ENCODE measurements at places on chromosomes 2 and 18.
A peak's percentile ranks its signal among the peaks of the same experiment; 100 is the strongest.

DNA sequence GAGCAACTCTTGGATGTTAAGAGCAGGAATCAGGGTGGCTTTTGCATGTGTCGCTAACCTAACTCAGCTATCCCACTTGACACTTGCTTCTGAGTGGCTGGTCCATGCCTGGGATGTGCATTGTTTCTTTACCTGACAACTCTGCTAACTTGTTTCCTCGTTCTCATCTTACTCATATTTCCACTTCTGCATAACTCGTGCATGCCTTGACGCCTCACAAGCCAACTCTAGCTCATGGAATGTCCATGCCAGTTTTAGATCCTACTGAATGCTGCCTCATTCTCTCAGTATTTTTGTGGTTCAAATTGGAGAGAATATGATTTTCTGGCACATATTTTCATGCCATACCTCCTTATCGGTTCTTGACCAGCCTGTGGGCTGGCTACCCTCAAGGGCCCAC, 52.5 kb downstream of the CDCA7 start:
- no peak for DNase-seq

GRCh38 chr2:171554991-171555615, 32.8 kb downstream of the CYBRD1 start:
- DNase-seq, result peak; percentile 25

DNA sequence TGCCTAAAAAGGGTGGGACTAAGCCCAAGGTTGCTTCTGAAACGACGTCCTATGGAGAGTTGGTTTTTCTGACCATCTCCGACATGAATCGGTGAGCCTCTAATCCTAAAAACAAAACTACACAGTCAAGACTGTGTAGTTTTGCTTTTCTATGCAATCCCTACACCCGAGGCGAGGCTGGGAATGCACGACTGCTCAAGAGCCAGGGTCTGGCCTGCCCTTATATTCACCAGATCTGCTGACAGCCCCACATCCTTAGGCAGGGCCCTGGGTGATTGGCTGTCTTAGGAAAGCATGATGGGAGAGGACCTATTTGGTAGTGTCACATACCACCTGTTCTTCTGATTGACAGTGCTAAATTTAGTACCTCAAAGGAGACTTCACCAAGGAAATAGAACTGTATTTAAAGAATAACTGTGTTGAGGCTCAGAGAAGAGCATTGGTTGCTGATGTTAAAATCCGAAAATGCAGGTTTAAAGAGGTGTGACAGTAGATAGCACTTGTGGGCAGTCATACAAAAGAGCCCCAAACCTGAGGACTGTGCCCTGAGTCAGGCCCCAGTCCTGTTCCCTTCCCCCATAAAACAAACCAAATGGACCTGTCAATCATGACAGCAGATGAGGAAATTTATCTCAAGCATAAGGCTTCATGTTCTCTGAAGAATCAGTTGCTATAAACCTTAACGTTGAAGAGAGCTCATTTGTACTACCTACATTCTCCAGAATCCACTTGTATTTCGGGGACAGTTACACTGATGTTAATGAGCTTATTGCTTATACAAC, at the start of gene TTN:
Gene TTN, minus strand, starts transcription at position 197 of the 782 bp plus-strand sequence. CDS start 2,781 bp downstream, outside the sequence.
- no peak for DNase-seq

- DNase-seq, result no peak
Observed at GRCh38 chr2:227696990-227697679, 20.7 kb downstream of the SLC19A3 start.

DNA sequence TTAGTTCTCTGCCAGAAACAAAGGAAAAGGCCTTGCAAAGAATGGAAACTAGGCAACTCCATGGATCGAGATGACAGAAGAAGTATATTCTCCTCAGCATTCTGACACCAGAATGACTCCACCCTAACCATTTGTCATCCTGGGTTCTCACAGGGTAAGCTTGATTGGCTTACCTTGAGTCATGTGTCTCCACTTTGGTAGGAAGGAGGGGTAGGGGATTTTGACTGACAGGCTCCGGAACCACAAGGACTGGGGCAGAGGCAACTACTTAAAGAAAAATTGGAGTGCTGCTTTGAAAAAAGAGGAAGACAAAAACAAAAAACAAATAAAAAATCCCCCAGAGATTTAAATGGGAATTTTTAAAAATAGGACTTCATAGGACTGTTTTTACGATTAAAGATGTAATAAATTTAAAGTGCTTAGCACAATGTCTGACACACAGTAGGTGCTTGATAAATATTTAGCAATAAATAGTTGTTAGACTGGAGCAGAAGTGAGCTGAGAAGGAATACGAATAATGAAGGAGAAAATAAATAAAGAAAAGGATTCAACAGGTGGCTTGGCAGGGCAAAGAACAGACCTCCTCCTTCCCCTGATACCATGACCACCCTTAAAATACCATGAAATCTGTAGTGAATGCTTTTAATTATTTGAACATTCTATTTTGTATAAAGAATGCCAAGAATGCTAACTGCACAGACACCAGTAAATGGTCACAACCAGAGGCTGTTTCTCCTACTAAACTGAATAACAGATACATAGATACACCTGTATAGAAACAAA, 230.2 kb downstream of the CDCA7 start:
- peak; percentile 7 for DNase-seq

GRCh38 chr2:11835403-11835802, 89.0 kb downstream of the LPIN1 start:
- DNase-seq, result no peak

- no peak for DNase-seq
Observed at GRCh38 chr2:41877114-41877678, 170.6 kb upstream of the PKDCC start.

- no peak for DNase-seq
Observed at GRCh38 chr18:402129-402528, 98.4 kb downstream of the COLEC12 start.

- no peak for DNase-seq
Observed at GRCh38 chr18:12556946-12557806, 100.7 kb downstream of the SPIRE1 start.

DNA sequence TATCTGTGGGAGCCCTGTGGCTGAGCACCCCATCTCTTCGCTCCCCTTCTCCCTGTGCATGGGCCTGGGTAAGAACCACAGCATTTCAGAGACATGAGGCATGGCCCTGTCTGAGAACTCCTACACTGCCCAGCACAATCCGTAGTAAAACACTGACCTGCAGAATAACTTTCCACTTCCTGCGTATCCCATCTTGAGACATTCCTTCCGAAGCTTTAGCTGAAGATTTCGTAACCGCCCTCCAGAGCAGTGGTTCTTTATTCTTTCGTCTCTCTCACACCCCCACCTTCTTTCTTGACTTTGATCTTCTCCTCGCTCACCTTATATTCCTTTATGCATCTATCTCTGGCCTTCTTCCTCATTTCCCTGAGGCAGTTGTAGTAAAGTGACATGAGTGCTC, 381.1 kb downstream of the HRH4 start:
- DNase-seq, result no peak

DNA sequence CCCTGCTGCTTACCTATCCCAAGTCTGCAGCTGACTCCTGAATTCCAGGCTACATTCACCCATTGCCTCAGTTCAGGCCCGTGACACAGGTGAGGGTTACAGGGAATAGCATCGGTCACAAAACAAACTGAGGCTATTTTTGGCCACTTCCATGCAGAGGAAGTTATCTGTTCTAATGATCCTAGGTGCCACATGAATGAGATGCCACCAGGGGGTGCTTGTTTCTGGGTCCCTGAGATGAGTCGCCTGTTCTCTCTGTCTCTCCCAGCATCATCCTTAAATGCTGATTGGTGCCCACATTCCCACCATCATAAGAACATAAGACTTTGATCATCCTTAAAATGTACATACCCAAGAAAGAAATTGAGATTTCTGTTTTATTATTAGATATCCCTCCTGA, 119.0 kb upstream of the CELF4 start:
- no peak for DNase-seq

DNA sequence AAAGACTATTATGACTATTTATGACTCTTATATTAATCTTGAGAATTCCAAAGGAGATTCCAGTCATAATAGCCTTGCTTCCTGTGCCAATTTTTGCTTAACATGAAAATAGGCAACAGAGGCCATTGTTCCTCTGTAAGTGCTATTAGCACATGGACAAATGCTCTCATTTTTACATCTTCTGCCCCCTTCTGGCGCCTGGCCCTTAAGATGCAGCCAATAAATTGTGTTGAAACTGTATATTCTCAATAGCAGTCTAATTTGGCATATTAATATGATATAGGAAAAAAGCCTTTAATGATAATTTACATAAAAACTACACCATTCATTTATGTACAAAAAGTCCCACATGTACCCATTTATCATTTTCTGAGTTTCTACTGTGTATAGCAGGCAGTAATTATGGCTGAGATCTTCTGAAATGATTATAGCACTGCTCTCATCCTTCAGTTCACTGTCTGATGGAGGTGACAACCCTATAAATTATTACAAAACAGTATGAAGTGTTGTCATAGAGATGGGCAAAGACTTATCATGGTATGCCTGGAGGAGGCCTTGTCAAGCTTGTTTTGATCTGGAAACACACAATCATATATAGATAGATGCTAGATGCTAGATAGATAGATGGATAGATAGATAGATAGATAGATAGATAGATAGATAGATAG, 613.3 kb downstream of the TSN start:
- peak; percentile 8 for DNase-seq
